RCC 7860 (cell line): ENCODE measurements at places on chromosomes 13 and 19.

GRCh38 chr13:64428196-64428595, 2801.9 kb downstream of the PCDH9 start:
- DNase-seq: no peak

GRCh38 chr19:9381361-9381785, 18.6 kb downstream of the ZNF177 start:
- no peak for DNase-seq

- no peak for DNase-seq
Observed at GRCh38 chr13:34627509-34628208, 314.4 kb upstream of the NBEA start.

DNA sequence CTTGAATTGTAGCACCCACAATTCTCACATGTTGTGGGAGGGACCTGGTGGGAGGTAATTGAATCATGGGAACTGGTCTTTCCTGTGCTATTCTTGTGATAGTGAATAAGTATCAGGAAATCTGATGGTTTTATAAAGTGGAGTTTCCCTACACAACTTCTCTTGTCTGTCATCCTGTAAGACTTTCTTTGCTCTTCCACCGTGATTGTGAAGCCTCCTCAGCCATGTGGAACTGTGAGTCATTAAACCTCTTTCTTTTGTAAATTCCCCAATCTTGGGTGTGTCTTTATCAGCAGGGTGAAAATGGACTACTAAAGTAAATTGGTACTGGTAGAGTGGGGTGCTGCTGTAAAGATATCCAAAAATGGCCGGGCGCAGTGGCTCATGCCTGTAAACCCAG, 215.6 kb downstream of the LIG4 start:
- no peak for DNase-seq

- no peak for DNase-seq
Observed at GRCh38 chr19:1267477-1268225, 1.5 kb upstream of the CIRBP start.

DNA sequence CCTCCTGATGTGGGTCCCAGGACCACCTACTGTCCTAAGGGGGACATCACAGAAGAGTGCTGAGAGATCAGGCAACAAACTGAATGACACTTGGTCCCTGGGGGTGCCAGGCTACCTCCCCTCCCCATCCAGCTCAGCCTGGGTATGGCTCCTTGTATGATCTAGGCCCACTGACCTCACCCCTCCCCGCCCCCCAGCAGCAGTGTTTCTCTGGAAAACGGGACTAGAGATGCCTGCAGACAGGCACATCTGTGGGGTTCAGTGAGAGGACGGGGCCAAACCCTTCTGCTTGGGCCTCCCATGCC, 9.3 kb downstream of the ACP4 start:
- DNase-seq: no peak

- no peak for DNase-seq
Observed at GRCh38 chr13:45205124-45205523, 4.3 kb upstream of the KCTD4 start.

- peak; percentile 10 for DNase-seq
Observed at GRCh38 chr13:89066868-89067466, 1395.8 kb downstream of the SLITRK5 start.

DNA sequence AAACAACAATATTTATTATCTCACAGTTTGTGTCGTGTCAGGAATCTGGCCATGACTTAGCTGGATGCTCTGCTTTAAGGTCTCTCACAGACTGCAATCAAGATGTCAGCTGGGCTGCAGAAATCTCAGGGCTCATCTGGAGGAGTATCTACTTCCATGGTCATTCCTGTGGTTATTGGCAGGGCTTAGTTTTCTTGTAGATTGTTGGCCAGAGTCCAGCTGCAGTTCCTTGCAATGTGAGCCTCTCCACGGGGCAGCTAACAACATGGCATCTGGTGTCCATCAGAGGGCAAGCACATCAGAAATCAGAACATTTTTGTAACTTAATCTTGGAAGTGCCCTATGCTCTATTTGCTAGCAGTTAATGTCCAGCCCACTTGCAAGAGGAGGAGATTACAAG, 45.7 kb upstream of the TDRD3 start:
- DNase-seq: no peak

DNA sequence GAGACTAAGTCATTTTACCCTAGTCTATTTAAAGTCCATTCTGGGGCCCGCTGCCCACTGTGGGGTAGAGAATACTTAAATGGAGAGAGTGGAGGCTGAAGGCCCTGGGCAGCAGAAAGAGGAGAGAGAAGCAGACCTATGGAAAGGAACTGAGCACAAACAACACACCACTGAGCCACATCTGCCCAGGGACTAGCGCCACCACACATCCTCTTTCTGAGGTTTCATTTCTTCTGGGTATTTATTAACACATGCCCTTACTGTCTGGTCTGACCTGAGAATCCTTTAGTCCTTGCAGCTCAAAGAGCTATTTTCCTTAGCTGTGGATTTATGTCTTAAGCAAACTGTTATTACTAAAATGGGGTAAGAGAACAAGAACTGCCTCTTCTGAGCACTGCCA, 154.0 kb downstream of the NALCN start:
- DNase-seq: no peak

DNA sequence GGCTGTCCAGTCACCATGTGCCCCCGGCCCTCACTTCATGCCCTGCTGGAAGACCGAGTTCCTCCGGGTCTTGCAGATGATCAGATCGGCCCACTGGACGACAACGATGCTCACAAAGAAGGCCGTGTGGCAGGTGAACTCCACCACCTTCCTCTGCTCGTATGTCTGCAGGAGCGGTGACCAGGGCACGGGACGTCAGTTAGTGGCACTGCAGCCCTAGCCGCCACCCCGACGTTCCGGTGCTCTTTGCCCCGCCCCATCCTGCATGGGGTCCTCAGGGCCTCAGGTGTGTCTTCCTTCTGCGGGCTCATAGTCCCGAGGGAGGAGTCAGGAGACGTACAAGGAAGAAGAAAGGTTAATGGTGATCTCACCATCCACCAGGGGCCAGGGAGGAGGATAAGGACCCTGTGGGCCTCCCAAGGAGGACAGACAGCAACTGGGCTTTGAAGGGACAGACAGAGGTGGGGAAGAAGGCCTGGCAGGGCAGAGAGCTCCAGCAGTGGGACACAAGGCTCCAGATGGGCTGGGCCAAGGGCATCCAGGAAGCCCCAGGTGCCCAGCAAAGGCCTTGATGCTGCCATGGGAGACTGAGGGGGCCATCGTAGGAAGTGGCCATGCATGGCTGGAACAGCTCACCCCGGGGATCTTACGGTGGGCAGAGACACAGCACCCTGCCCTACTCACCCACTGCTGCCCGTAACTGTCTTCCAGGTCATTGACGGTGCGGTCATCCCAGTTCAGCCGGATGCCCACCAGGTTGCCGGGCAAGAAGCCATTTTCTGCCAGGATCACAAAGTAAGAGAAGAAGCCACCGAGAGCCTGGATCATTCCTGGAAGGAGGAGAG, 9.9 kb upstream of the RABAC1 start:
- DNase-seq: no peak

GRCh38 chr13:60047918-60048317, 115.8 kb downstream of the DIAPH3 start:
- no peak for DNase-seq

DNA sequence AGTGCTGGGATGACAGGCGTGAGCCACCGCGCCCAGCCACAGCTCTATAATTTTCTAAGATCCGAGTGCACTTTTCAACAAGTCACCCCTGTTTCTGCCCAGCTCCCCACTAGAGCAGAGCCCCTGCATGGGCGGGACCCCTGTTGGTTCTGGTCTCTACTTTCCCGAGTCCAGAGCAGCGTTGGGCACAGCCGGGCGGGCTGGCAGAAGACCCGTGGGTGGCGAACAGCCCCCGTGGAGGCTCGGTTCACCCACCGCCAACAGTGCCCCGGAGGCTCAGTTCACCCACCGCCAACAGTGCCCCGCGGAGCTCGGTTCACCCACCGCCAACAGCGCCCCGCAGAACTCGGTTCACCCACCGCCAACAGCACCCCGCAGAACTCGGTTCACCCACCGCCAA, 40.8 kb downstream of the ADPRHL1 start:
- DNase-seq: no peak

DNA sequence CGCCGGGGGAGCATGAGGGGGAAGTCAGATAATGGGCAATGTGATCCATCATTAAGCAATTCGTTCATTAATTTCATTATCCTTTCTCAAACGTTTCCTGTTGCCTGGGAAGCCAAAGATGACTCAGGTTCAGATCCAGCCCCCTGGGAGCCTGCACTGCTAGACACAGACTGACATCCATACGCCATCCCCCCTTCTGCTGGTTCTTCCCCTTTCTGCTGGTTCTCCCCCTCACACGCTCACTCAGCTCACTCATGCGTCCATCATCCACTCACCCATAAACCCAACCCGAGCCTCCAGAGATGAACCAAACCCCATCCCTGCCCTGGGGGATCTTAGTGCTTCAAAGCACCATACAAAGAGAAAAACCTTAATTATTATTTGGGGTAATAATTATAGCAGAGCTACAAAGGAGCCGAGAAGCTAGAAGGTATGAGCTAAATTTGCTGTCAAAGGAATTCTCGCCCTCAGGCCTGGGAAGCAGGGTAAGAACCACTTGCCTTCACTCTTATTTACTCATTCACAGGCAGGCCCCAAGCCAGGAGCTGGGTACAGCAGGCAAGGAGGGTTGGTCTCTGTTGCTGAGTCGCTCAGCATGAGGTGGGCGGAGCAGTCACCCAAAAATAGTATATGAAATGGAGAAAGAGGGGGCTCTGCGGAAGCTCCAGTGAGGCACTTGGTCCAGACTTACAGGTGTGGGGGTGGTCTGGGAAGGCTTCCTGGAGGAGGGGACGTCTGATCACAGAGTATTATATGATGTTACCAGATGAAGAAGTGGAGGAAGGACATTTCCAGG, 7.0 kb upstream of the ZNF444 start:
- DNase-seq: no peak

- DNase-seq: no peak
Observed at GRCh38 chr13:111359237-111359915, 38.9 kb downstream of the TEX29 start.

DNA sequence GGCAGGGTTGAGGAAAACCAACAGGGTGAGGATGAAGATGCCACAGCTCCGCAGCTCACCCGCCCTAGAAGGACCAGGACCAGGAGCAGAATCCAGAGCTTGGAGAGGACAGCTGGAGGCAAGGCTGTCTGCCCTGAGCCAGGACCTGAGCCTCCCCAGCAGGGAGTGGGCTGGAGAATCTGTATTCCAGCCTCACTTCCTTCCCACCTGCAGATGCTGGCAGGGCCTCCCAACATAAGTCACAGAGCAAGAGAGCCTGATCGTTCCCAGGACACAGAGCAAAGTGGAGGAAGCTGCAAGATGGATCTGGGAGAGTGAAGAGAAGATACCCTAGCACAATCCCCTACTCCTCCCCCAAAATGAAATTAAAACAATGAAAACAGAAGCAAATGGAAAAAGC, 61.7 kb upstream of the WASF3 start:
- DNase-seq: no peak

DNA sequence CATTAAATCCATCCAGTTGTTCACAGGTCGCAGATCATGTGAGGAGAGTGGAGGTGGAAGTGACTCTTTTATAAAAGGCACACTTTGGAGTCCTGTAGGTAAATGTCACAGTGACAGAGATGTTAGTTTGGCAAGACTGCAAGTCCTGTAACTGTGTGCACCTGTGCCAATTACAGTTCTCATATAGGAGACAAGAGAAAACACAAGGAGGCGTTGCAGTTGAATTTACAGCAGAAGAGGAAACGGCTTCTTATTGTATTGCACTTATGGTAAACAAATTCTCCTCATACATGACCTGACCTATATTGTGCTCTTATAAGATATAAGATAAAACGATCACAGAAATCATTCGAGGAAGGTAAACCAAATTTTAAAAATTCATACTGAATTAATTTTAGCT, 732.8 kb upstream of the SLC10A2 start:
- no peak for DNase-seq

GRCh38 chr13:44160591-44161191, 212.9 kb upstream of the SERP2 start:
- no peak for DNase-seq

- no peak for DNase-seq
Observed at GRCh38 chr13:78958006-78958405, 299.1 kb upstream of the OBI1 start.

DNA sequence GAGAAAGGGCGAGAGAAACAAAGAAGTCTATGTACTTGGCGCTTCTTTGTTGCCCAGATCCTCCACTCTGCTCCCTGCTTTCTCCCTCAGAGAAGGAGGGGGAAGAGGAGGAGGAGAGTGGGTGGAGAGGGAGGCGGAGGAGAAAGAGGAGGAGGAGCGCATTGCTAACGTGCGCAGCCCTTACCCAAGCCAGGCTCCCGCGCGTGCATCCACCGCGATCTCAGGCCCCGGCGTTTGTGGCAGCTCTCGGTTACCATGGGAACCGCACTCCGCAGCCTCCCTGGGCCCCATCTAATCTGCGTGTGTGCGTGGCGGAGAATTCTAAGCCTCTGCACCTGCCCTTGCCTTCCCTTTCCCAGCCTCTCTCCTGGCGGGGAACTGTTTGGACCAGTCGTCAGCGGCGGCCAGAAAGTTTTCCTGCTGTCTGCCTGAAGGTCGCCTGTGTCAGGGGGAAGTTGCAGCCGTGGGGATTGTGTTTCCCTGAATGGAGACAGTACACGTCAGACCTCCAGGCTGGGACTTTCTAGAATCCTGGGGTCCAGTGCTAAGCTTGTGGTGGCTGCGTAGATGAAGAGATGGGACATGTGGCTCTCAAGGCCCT, at the start of gene ERICH6B:
TSS of gene ERICH6B (minus strand) at position 239 of the 601 bp plus-strand sequence. CDS start 18,734 bp downstream, outside the sequence.
- DNase-seq: no peak

GRCh38 chr19:40600570-40601133, 517 bp upstream of the LTBP4 start:
- no peak for DNase-seq

DNA sequence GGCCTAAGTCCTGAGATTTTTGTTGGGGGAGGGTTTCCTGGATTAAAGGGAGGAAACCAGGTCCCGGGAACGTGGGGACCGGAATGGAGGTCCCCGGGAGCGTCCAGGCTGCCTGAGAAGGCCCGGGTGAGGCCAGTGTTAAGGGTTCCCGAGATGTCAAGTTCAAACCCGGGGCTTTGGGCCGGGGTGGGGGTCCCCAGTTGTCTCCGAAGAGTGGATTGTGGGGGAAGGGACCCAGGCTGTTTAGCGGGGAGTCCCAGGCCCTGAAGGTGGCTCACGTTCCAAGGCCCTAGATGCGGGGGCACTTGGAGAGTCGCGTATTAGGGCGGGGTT, 262 bp downstream of the COX7A1 start:
- DNase-seq: no peak

- DNase-seq: no peak
Observed at GRCh38 chr13:32537580-32538142, 934 bp downstream of the N4BP2L2 start.

DNA sequence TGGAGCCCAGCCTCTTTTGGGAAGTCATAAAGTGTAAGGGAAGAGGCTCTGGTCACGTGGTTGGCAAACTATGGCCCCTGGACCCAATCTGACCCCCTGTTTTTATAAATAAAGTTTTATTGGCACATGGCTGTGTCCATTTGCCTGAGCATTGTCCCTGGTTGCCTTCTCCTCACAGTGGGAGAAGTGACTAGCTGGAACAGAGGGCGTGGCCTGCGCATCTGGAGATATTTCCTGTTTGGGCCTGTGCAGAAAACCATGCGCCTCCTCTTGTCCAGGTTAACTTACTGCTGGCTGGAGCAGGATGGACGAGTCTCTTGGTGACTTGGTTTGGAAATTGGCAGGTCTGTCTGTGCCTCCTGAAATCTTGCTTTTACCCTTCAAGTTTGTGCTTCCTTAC, 48.3 kb downstream of the KDM4B start:
- no peak for DNase-seq
